ENCODE measurements at places on chromosomes 1 and 21. TPM values are rescaled to one million over a fixed set of nuclear protein-coding genes. Genes with fewer than 3 reads are reported as not detected.

GRCh38 chr1:50978144-50978851 lies 8.3 kb downstream of the CDKN2C start:
- H3K4me3 ChIP-seq = peak overlapping the region; percentile 77
- H3K36me3 ChIP-seq = peaks cover 11% of the 10 kb centered on the region
- peak; percentile 79 for DNase-seq
- peaks cover 27% of the 10 kb centered on the region for H3K4me1 ChIP-seq
- no peaks in the 10 kb centered on the region for H3K27me3 ChIP-seq

DNA sequence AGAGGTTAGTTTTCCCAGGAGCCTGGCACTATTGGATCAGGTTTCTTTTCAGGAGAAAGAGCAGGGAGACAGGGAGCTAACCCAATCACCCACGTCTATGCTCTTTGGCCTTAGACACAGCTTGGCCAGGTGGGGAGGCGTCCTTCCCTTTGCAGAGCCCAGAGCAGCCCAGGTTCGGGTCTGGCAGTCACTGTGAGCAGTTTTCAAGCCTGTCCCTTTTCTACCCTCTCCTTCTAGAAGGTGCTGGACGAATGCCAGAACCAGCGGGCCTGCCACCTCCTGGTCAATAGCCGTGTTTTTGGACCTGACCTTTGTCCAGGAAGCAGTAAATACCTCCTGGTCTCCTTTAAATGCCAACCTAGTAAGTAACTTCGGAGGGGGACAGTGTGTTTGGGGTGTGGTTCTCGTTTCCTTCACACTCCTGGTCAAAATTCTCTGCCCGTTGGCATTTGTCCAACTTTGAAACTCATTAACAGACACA lies 44.9 kb downstream of the EVA1C start:
- no peaks in the 10 kb centered on the region for H3K27me3 ChIP-seq
- DNase-seq = no peak
- no peak overlapping the region for H3K4me3 ChIP-seq
- H3K4me1 ChIP-seq = peaks cover 6% of the 10 kb centered on the region
- peak overlapping the region; percentile 24 for H3K27ac ChIP-seq

- no peak for DNase-seq
- no peak overlapping the region for H3K27ac ChIP-seq
- H3K36me3 ChIP-seq = no peaks in the 10 kb centered on the region
- H3K27me3 ChIP-seq = peaks cover 4% of the 10 kb centered on the region
Measured at GRCh38 chr21:43643193-43643592, 16.1 kb downstream of the HSF2BP start.

GRCh38 chr1:99004254-99004860 lies 304 bp downstream of the PLPPR5 start:
- no peaks in the 10 kb centered on the region for H3K36me3 ChIP-seq
- peaks cover 27% of the 10 kb centered on the region for H3K27me3 ChIP-seq
- no peaks in the 10 kb centered on the region for H3K4me1 ChIP-seq
- H3K4me3 ChIP-seq = no peak overlapping the region
- no peak for DNase-seq

DNA sequence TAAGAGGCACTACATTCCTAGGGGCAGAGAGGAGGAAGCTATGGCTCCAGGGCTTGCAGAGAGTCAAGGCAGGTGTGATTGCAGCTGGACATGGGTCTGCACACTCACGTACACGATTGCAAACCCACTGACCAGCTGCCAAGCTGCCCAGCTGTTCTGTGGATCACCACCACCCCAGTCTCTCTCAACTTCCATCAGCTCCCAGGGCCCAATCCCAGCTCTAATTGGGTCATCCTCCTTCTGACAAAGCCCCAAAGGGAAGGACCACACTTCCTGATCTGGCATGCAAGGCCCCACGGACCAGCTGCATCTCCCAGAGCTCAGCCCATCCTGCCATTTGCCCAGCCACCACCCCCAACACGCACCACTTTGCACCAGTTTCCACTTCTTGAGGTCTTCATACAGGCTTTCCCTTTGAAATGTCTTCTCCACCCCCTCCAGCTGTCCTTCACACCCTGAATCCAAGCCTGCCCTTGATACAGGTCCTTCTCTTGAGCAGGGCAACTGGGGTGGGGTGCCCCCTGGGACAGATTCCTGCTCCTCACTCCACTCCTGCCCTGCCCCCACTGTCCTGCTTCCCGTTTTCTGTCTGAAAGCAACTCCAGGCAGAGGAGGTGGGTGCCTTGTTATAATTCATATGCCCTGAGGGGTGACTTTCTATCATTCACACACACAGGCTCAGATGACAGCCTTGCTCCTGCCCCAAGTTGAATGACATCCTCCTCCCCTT lies 179.4 kb upstream of the EDN2 start:
- peak overlapping the region; percentile 52 for H3K4me3 ChIP-seq
- DNase-seq = no peak
- peaks cover 47% of the 10 kb centered on the region for H3K4me1 ChIP-seq
- peak overlapping the region; percentile 43 for H3K27ac ChIP-seq

DNA sequence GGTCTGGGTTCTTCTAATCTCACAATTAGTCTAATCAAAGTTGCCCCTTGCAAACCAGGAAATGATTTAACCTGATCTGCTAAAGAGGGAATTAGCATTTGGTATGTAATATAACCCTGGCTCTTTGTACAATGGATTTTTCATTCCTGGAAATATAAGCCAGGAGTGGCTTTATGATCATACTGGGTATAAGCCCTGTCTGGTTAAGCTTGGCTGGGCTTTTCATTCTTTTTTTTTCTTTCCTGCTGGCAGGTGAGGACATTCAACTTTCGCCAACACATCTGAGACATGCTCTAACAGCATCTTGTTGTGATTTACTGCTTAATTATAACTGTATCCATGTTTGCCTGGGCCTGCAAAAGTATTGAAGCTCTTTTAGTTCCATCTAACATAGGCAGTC lies 20.4 kb upstream of the SDE2 start:
- H3K27me3 ChIP-seq = peaks cover 11% of the 10 kb centered on the region
- DNase-seq = no peak
- no peaks in the 10 kb centered on the region for H3K4me1 ChIP-seq
- H3K36me3 ChIP-seq = no peaks in the 10 kb centered on the region
- no peak overlapping the region for H3K4me3 ChIP-seq

DNA sequence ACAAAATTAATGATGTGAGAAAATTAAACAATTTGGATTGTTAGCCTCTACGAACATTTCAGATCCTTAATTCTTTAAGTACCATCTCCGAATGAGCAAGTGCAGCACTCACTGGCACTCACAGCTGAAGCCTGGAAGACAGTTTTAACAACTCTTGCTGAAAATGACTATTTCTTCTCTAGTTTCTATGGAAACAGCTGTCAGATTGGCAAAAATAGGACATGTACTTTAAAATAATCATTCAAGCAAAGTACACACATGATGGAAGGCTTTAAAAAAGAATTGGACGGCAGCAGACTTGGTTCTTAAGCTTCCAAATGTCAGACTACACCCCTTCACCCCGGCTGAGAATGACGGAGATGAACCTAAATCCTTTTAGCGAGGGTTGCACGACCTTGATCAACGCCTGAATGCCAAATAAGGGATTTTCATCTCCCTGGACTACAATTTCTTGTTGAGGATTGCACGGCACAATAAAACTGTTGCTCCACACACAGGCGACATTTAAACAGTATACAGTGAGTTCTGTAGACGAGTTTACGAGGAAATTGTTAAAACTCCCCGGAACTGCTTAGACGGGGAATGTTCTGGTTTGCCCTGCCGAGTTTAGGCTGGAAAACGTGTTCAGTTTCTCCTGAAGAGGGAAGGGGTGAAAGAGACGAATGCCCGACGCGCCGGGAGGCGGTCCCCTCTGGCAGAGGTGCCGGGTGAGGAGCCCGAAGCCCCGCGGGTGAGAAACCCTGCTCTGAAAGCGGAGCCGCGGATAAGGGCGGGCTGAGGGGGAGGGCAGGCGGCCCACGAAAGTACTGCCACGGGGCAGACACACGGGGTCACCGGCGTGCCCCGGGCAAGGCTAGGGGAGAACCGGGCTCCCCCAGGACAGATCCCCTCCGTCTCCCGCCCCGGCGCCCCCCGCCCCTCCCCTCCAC lies 671 bp downstream of the OMA1 start:
- peaks cover 18% of the 10 kb centered on the region for H3K27me3 ChIP-seq
- H3K27ac ChIP-seq = peak overlapping the region; percentile 91
- peak overlapping the region; percentile 93 for H3K4me3 ChIP-seq
- peaks cover 25% of the 10 kb centered on the region for H3K4me1 ChIP-seq
- peak; percentile 88 for DNase-seq

- no peak for DNase-seq
- peaks cover 17% of the 10 kb centered on the region for H3K36me3 ChIP-seq
- H3K4me3 ChIP-seq = peak overlapping the region; percentile 83
- H3K4me1 ChIP-seq = peaks cover 60% of the 10 kb centered on the region
- peak overlapping the region; percentile 45 for H3K27ac ChIP-seq
Measured at GRCh38 chr1:212700892-212701819, 1.5 kb upstream of the BATF3 start.

DNA sequence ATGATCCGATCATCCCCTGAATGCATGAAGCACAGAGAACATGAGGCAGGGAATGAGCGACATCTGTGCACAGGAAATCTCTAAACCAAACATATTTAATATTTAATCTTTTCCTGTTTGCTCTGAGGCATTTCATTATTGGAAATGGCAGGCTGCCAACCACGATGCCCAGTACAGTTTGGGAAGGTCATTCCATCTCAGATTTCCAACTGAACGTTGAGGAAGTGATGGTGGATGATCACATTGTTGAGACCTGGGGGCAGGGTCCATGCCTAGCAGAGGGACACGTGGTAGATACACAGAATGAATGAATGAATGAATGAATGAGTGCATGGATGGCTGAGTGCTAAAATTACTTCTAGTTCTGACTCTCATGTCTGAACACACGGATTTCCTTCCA lies 15.9 kb upstream of the FASLG start:
- no peak for DNase-seq
- H3K4me1 ChIP-seq = peaks cover 78% of the 10 kb centered on the region
- no peak overlapping the region for H3K27ac ChIP-seq
- no peaks in the 10 kb centered on the region for H3K27me3 ChIP-seq
- no peaks in the 10 kb centered on the region for H3K36me3 ChIP-seq

DNA sequence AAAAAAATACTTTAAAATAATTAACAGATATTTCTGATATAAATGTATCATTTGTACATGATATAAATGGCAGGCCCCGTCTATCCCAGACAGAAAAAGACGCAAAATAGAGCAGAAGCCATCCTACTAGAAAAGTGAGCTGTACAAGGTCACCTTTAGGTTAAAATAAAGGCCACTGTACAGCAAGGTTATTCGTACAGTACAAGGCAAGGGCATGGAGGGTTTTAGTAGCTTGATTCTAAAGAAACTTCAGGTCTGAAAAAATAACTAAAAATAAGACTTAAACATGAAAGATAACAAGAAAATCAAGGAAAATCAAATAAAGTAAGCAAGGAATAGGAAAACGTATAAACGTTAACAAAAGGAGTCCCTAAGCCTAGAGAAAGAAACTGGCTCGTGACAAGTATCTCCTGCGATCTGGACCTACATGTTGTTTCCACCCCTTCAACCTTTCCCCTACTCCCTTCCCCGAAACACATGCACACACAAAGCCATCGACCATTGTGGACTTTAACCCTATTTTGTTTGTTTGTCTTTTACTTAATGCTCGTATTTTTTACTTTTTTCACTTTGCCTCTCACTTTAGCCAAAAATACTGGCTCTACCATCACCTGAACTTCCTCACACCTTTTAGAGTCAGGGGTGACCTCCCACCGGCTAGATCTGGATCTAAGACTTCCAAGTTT lies 26.5 kb upstream of the SLC30A10 start:
- no peak for DNase-seq
- H3K36me3 ChIP-seq = no peaks in the 10 kb centered on the region
- H3K27me3 ChIP-seq = peaks cover 7% of the 10 kb centered on the region
- H3K4me1 ChIP-seq = no peaks in the 10 kb centered on the region
- no peak overlapping the region for H3K4me3 ChIP-seq
- no peak overlapping the region for H3K27ac ChIP-seq

GRCh38 chr1:216425577-216425976 lies 2.3 kb upstream of the USH2A start:
- no peak for DNase-seq
- no peak overlapping the region for H3K4me3 ChIP-seq
- H3K27me3 ChIP-seq = no peaks in the 10 kb centered on the region
- no peak overlapping the region for H3K27ac ChIP-seq

GRCh38 chr1:41918450-41919043 lies at the start of gene HIVEP3:
Gene HIVEP3 (minus strand): TSS chr1:41918922.
- peaks cover 16% of the 10 kb centered on the region for H3K36me3 ChIP-seq
- peaks cover 69% of the 10 kb centered on the region for H3K4me1 ChIP-seq
- H3K27me3 ChIP-seq = no peaks in the 10 kb centered on the region
- H3K27ac ChIP-seq = peak within 1 kb of the TSS; percentile 94

The PAPPA2 gene
- not detected for total RNA-seq

The ARHGEF2 gene
- 234 TPM for total RNA-seq

The CD1D gene
- total RNA-seq = not detected

All from natural killer cell treated with Interleukin-12 subunit alpha and Interleukin-12 subunit beta and Interleukin-15 and Interleukin-18, amount 100 ng/mL, for 72 hours (primary cell).